Hepatocyte (in vitro differentiated cells): ENCODE measurements at places on chromosomes 2 and 18. TPM values are rescaled to one million over a fixed set of nuclear protein-coding genes. Genes with fewer than 3 reads are reported as not detected.

DNA sequence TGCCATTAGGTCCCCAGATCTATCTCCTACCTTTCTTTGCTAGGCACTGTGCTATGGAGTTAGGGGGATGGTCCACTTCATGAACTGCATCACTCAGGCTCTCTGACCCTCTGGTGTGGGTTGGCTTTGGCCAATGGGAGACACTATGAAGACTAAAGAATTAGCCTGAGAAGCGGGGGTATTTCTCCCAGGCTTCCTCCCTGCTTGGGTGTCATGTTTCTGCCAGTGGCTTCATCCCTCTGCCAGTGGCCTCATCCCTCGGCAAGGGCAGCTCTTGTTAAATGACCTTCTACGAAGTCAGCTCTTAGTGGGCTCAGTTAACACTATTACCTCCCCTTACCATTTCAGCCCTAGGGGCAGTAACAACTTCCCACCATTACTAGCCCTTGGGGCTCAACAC lies 41.9 kb upstream of the EPB41L3 start:
- DNase-seq, result no peak

DNA sequence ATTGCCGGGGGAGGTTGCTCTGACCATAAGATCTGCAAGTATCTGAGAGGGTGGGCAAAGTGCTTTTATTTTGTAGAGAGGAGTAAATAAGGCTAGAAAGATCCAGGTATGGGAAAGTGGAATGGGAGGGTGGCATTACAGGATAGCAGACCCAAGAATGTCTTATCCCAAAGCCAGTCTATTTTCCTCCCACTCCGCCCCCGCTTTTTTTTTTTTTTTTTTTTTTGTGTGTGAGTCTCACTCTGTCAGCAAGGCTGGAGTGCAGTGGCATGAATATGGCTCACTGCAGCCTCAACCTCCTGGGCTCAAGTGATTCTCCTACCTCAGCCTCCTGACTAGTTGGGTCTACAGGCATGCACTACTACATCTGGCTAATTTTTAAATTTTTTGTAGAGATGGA lies 31.5 kb downstream of the ARID5A start:
- DNase-seq, result no peak

DNA sequence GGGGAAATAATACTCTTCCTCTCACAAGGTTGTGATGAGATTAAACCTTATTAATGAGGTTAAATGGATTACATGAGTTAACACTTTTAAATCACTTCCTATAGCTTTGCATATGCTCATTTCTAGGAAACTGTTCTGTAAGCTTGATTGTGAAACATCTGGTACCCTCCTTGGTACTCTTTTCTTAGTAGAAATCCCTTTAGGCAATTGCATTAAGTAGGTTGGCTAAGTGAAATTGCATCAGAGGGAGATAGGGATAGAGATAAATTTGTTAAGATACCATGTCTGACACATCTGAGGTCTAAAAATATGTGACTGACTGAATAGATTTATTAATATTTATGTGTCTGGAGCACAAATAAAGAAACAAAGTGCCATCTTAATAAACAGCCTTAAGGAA lies 275.9 kb upstream of the MAP2 start:
- no peak for DNase-seq

GRCh38 chr2:113028112-113028511 lies 22.9 kb downstream of the IL36A start:
- DNase-seq, result no peak

GRCh38 chr2:70113359-70114070 lies 26.2 kb downstream of the PCBP1 start:
- no peak for DNase-seq

DNA sequence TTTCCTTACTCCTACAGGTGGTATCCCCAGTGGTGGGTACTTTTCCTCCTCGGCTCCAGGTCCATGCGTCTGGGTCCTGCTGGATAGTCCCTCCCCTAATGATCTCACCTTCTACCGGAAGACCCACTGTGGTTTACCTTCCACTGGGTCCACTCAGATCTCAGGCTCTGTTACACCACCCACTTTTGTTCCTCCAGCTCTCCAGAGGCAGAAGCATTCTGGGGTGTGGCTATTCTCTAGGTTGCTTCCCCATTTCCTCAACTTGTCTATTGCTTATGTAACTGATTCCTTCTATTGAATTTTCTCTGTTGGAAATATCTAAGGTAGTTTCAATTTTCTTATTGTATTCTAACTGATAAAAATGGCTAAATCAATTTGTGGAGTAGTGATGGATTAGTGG lies 87.6 kb upstream of the GALNT5 start:
- DNase-seq, result no peak

GRCh38 chr2:43898134-43898837 lies 59.5 kb downstream of the ABCG8 start:
- peak; percentile 40 for DNase-seq

PRKAG3 gene
- total RNA-seq, result not detected in 2 replicates

RSAD2 gene
- 1.3 and 1.6 TPM in 2 replicates for total RNA-seq
